Natural killer cell (primary cell): ENCODE measurements at places on chromosomes 3 and 15. TPM values are rescaled to one million over a fixed set of nuclear protein-coding genes. Genes with fewer than 3 reads are reported as not detected.

DNA sequence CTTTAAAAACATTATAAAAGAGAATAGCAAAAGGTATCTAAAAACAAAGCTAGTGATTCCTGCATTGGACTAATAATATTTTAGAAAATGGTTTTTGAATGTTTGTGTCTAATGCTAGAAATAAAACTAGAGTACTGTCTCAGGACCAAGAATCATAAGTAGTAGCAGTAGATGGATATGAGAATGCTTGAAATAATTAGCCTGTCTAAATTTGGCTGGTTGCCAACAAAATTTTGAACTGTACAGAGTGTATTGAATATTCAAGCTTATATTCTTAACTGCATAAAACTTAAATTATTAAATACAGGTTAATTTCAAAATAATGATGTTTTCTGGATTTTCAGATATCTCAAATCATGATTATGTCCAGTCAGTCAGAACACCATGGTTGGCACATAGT lies 14.0 kb downstream of the ABHD5 start:
- no peak for DNase-seq

DNA sequence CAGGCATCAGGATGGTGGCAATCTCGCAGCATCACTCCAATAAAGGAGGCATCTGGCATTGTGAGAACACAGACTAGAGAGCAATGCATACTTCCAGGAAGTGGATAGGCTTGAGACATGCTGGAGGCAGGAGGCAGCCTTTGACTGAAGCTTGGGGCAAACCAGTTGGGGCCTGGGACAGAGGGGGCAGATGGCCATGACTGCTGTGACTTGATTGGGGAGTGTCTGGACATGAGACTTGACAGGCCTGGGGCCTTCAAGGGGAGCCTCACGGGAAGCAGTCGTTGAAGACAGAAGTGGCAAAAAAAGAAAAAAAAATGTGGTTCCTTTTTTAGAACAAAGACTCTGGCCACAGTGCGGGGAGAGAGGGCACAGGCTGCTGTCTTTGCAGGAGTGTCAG lies 44.7 kb upstream of the CHRNA7 start:
- DNase-seq, result no peak

DNA sequence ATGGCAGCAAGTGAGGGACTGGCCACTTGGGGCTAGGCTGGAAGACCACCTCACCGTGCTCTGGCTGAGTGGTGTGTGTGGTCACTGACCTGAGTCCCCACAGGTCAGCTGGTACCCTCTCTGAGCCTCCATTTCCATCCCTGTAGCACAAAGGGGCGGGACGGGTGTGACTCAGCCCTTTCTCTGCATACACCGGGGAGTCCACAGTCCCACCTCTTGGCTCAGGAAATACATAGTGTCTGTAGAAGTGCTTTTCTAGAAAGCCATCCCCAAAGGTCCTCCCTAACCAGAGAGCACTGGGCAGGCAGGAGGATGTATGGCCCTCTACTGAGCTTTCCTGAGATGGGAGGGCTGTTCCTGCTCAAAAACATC lies 27.2 kb downstream of the WNT7A start:
- no peak for DNase-seq

The CFAP92 gene
- total RNA-seq, result 0.26 TPM

DNA sequence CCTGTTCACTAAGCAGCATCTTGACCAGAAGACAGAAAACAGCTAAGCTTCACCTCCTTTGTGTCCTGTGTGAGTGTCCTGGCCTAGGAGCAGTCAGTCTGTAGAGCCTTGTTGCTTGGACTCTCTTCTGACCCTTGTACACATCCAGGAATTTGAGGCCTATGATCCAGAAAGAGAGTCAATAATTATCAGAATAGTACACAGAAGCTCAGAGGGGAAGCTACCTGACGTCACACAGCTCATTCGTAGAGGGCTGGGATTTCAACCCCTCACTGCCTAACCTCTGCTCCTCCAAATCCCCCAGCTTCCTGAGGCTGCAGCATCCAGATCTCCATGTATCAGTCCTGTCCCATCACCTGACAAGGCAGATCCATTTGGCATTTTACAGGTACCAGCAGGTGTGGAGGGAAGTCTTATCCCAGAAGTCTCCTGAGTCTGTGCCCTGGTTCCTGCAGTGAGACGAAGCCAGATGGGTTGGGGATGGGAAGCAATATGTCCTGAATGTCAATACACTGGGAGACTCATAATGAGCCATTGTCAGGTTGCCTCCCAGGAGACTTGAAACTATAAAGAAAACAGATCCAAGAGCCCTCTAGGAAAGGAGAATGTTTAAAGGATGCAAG lies 203.1 kb downstream of the MINAR1 start:
- DNase-seq, result no peak

The C15orf39 gene
- 89.2 TPM for total RNA-seq

GRCh38 chr3:69095636-69096035 lies 10.9 kb downstream of the ARL6IP5 start:
- DNase-seq, result no peak

- no peak for DNase-seq
These were observed 9.4 kb downstream of the ANKRD63 start for GRCh38 chr15:40273428-40273827.

DNA sequence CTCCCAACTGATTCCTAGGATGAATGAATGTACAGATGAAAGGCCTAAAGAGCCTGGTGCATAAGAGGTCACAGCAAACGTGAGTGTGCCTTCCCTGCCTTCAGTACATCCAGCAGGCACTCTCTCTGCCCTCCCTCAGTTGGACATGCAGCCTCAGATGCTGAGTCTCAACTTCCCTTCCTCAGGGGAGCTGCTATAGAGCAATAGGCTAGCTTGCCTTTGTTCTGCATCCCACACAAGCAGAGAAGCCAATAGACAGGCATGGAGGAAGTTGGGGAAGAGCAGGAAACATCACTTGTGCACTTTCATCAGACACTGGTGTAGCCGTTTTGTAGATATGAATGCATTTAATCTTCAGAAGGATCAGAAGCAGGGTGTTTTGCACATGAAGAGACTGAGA lies 147.5 kb upstream of the THBS1 start:
- DNase-seq, result no peak

DNA sequence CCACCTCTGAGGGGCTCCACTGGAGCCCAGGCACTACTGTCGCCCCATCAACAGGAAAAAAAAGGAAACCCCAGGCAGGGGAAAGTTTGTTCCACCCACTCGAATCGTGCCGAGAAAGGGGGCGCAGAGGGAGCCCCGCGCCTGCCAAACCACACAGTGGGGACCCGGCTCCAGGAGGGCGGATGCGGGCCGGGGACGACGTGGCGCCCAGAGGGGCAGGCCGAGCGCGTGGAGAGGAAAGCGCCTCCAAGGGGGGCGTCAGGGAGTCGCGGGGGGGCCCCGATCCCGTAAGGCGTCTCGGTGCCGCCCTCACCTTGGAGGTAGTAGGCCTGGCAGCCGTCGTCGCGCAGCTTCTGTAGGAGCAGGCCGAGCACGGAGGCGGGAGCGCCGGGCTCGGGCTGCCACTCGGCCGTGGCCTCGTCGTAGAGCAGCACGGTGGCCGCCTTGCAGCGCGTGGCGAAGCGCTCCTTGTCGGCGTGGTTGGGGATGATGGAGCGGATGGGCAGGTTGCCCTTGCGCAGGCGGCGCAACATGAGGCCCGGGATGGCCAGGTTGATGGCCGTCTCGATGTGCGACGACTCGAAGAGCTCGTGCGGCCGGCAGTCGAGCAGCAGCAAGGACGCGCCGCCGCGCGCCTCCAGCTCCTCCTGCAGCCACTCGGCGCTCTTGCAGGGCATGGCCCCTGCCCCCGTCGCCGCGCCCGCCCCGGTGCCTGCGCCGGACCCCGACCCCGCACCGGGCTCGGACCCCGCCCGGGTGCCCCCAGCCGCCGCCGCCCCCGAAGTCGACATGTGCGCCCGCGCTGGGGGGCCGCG lies 627 bp downstream of the DUSP7 start:
- DNase-seq, result peak; percentile 48

GRCh38 chr3:14133188-14133800 lies 8.4 kb downstream of the TMEM43 start:
- no peak for DNase-seq
